ENCODE measurements at places on chromosomes 13 and 19. TPM values are rescaled to one million over a fixed set of nuclear protein-coding genes. Genes with fewer than 3 reads are reported as not detected.

UGGT2 gene
- total RNA-seq: 48.9 TPM

IQCN gene
- total RNA-seq: 0.73 TPM

LILRB4 gene
- total RNA-seq: not detected

ZNF723 gene
- not detected for total RNA-seq

SLC17A7 gene
- 0.20 TPM for total RNA-seq

NOTCH3 gene
- 62.4 TPM for total RNA-seq

POSTN gene
- 1.1 TPM for total RNA-seq

TEX29 gene
- 0.37 TPM for total RNA-seq

PBX4 gene
- 5.5 TPM for total RNA-seq

ZNF112 gene
- total RNA-seq: 4.4 TPM

SULT2A1 gene
- not detected for total RNA-seq

MBD3L3 gene
- not detected for total RNA-seq

KLK15 gene
- not detected for total RNA-seq

C19orf44 gene
- total RNA-seq: 4.9 TPM

DNAAF3 gene
- 0.59 TPM for total RNA-seq

CELF5 gene
- 0.39 TPM for total RNA-seq

RHPN2 gene
- total RNA-seq: 0.73 TPM

Data from subcutaneous preadipocyte (primary cell).